ENCODE measurements at places on chromosomes 6 and 20.

GRCh38 chr6:8059129-8059528 is 5.1 kb downstream of the BLOC1S5 start:
- no peak for DNase-seq

GRCh38 chr6:134374491-134375219 is 56.7 kb upstream of the SGK1 start:
- DNase-seq, result no peak

DNA sequence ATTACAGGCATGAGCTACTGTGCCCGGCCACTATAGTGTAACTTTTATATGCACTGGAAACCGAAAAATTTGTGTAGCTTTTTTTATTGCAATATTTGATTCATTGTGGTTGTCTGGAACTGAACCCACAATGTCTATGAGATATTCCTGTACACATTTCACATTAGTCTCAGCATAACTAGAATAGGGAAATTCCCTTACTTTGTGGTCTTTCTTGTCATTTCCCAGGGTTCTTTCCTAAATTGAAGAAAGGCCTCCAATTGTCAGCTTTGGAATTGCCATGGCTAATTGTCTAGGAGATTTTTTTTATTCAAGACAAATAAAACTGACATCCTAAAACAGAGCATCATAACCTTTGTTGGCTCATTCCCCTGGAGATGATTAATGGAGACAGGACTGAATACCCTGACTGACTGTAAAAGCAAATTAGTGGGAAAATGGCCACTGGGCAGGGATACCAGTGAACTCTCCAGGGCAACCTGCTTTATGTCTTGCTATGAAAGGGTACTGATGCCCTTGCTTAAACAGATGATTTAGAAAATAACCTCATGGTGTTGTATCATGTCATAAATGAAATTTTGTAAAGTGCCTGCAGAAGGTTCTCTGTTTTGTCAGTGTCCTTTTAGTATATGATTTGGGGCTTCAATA is 576.9 kb downstream of the RFPL4B start:
- no peak for DNase-seq

GRCh38 chr6:16004934-16005679 is 123.8 kb upstream of the MYLIP start:
- DNase-seq, result no peak

GRCh38 chr20:38764567-38765318 is 16.5 kb downstream of the ACTR5 start:
- no peak for DNase-seq

- DNase-seq, result peak; percentile 12
These were observed 114.1 kb downstream of the ERMARD start for GRCh38 chr6:169865346-169866139.

Data from NCI-H1092 treated with DMSO at 0.1 percent for 48 hours (cell line).